ENCODE measurements at places on chromosomes 7 and 10. TPM values are rescaled to one million over a fixed set of nuclear protein-coding genes. Genes with fewer than 3 reads are reported as not detected.

SEMA3D gene
- polyA plus RNA-seq: 0.32 TPM

TAS2R41 gene
- 0.02 TPM for polyA plus RNA-seq

POU6F2 gene
- 0.07 TPM for polyA plus RNA-seq

DNA sequence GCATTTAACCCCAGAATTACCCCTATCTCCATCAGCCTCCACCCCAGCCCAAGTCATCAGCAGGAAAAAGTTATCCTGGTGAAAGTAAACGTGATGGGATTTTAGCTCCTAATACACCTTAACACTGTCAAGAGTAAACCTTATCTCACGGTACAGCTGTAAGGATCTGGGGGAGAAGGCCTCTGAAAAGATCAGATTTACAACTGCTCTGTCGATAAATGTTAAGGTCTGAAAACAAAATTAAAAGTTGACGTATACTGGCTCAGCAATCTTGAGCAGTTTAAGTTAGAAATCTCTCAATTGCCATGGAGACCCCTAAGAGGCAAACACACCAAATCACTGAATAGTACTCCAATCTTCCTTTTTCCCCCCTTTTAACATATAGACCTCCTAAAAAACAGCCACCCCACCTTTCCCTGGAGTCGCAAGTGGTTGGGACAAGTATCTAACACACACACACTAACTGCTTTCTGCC lies 6.1 kb downstream of the SKAP2 start:
- DNase-seq: no peak

CRHR2 gene
- polyA plus RNA-seq: 0.05 TPM

TFPI2 gene
- polyA plus RNA-seq: 21.3 TPM

HHEX gene
- 13.5 TPM for polyA plus RNA-seq
